ENCODE measurements at places on chromosomes 1 and 21.

DNA sequence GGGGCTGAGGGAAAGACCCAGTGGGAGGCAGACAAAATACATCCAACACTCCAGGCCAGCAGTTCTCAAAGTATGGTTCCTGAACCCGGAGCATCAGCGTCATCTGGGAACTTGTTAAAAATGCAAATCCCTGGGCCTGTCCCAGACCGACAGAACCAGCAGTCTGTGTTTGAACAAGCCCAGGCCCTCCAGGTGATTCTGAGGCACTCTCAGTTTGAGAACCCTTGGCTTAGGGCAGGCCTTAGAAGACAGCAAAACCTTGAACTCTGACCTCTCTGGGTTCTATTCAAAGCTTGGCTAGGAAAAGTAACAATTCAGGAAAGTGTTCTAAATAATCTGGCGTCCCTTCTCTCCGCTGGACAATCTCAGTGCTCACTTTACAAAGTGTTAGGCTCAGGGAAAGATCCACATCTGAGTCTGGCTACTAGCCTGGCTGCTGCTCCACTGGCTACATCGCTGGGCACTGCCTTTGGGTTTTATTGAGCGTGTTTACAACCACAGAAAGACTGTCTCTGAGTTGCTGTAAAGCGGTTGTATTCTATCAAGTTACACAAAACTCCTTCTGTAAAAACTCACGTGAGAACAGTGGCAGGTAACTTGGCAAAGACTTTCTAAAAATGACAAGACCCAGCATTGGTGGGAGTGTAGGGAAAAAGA lies 166.1 kb downstream of the HIVEP3 start:
- no peak for DNase-seq

DNA sequence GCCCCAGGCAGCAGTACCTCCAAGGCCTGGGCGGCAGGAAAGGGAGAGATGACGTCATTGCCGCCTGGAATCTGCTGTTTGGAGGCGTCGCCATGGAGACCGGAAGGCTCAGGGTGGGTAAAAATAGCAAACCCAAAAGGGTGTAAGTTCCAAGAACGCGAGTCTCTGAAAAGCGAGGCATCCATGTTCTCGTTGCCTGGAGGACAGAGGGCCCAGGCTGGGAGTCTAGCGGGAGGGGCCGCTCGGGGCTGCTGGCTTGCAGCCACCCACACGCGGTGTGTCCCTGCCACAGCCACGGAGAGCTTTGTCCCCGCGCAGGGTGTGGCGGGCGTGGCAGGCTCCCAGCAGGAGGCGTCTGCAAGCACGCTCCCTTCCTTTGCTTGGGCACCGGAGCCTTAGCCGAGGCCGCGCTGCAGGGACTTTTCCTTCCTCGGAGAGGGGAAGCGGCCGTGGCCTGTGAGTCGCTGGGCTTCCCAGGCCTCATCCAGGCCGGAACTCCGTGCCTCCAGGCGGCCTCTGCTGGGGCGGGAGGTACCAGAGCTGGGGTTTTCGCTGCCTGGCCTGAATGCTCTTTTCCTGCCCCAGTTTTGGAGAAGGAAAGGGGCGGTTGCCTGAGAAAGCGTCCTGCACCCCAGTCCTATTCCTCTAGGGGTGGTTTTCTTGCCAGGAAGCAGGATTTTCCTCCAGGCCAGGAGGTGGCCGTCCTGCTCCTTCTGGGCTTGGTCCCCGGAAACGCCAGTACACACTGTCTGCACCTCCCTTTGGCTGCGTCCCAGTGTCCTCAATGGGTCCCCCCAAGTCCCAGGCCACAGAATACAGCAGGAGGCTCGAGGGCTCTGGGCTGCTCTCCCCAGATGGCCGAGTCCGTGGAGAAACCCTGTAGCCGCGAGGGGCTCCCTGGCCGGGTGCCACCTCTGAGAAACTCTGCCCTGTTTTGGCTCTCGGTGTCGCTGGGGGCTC lies 15.3 kb upstream of the SKI start:
- DNase-seq = peak; percentile 43

GRCh38 chr1:39409055-39409816 lies 82.2 kb upstream of the BMP8A start:
- DNase-seq = no peak

- DNase-seq = no peak
These were observed 36.2 kb downstream of the BACH1 start for GRCh38 chr21:29334717-29335428.

DNA sequence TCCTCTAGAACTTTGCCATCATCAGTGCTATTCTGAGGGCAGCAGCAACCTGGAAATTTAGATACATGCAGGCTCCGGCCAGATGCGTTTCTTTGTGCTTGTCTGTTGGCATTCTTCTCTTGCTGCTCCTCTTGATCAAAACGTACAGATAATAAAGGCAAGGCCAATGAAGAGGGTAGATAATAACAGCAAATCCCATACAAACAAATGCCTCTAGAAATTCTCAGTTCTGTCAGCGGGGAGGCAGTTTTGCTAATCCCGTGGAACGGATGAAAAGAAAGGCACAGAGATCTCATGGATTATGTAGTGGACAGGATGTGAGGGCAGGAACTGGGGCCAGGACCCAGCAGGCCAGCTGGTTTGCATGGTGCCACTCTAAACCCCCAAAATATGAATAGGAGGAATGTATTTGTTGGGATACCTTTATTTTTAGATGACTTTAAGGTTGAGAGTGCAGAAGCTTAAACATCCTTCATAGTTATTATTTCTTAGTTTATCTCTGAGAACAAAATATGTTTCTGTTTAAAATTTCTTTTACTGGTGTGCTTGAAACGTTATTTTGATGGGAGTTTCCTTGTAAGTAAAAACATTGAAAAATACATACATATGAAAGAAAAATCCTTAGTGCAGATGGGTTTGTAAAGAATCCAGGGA lies 1.5 kb downstream of the ITSN1 start:
- no peak for DNase-seq

DNA sequence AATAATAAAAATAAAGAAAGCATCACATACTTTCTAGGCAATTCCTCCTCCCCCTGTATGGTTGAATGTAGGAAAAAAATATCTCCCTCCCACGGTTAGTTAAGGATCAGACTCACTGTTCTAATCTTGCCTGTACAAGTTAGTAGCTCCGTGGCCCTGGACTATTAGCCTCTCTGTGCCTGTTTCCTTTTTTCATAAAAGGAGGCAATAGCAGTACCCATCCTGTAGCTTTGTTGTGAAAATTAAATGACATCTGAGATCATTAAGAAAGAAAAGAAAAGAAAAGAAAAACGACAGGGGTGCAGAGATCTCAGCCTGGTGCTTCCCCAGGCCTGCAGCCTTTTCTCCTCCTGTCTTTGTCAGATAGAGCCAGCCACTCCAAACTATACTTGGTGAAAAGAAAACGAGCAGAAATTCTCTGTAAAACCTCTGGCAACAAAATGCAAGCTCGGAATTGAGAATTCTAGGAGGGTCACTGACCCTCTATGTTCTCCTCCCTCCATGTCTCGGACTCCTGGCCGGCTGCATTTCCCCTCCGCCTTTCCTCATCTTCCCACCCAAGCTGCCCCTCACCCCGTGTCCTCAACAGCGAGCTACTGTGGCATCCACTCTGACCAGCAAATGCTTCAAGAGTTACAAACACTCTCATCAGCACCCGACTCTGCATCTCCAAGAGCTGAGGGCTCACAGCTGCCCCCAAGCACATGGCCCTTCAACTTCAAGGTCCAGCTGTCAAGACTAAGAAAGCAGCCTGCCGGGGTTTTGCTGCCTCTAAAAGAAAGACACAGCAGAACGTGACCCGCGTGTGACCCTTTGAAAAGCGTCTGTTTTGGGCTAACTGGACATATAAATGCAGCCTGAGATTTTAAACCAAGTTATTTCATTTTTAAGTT lies 13.6 kb downstream of the RIPK4 start:
- DNase-seq = no peak

DNA sequence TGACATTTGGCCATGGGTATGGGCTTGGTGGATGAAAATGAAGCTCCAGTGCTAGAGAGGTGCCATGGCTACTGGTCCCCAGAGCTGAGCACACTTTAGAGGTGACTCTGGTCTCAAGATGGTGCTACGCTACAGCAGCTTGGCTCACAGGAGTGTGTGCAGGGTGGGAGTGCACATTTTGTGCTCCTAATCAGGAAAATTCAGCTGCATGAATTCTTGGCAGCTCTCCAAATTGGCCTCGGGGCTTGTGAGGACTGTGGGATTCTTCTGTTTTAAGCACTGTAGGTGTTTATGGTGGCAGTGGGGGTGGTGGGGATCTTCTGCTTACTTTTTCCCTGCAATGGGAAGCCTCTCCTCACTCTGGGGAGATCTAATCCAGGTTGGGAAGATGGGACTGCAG lies 17.3 kb upstream of the TIPRL start:
- DNase-seq = no peak

GRCh38 chr1:50335036-50335435 lies 88.2 kb downstream of the DMRTA2 start:
- DNase-seq = no peak

Measured in bone marrow (tissue), 2 donors.